ENCODE measurements at places on chromosomes 6 and 20.

DNA sequence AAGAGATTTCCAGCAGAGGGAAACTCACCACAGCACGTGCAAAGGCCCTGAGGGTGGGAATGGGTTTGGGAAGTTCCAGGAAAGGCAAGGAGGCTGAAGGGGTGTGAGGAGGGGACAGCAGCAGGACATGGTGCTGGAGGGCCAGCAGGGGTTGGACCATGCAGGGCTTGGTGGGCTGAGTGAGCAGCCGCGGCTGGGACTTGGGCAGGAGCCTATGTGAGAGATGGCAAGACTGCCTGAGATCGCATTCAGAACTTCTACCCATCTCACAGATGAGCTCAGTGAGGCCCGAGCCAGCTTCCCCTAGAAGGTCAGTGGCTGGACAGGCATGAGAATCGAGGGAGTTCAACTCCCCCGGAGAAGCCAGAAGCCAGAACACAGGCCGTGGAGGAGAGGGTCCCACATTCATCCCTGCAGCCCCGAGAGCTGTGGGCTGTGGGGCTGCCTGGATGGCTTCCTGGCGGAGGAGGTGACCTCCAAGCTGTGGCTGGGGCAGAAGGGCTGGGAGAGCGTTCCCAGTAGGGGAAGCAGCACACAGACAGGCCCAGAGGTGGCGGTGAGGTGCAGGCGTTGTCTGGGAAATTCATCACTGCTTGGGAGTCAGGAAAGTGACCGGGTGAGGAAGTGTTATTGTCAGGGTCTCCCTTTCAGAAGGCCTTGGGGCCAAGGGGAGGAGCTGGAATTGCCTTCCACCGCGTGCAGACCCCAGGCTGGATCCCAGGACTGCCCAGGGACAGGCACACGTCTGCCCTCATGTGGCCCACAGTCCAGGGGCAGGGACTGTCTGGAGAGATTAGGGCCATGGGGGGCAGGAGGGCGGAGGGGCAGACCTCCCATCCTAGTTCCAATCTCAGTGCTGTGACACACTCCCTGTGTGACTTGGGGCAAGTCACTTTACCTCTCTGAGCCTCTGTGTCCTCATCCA, 103.8 kb downstream of the CEBPB start:
- DNase-seq: no peak

DNA sequence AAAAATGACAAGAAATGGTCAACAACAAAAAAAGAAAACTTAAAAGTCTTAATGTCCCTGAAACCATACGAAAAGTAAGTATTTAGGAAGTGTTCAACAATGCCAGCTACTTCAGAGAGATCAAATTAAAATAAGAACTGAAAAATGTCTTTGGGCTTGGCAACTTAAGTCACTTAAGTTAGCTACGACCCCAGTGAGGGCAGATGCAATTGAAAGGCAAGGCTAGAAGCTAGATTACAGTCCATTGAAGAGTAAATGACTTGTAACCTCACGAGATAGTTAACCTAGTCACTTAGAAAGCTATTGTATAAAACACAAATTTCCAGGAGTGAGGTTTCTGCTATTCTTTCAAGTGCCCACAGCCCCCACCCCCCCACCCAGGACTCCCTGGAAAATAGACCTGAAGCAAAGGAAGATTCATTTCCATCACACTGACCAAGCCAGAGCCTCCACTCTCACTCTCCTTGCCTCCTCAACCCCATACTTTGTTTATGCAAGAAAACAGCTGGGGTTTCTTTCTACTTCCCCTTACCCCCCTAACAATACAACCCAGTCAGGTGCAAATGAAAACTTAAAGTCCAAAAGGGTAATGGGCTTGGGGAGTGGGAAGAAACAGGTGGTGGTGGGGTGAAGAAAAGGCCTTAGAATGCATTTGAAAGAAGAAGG, 14.6 kb downstream of the RTN4IP1 start:
- DNase-seq: no peak

GRCh38 chr6:144036064-144036834, 28.2 kb upstream of the PLAGL1 start:
- no peak for DNase-seq

DNA sequence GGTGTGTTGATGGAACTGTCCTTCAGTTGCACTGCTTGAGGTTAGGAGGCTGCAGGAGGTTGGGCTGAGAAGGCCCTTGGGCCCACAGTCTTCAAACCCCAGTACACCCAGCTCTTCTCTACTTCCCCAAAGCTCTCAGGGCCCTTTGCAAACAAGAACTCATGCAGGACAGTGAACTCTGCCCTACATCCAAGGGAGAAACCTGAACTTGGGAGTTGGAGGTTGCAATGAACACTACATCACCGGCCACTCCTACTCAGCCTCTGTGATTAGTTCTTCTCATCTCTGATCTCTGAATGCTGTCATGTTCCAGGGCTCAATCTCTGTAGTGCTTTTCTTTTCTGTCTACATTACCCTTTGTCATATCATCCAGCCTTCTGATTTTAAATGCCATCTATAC, 148.5 kb upstream of the PDE7B start:
- no peak for DNase-seq

- DNase-seq: no peak
Measured at GRCh38 chr6:84805145-84805544, 40.7 kb upstream of the TBX18 start.

GRCh38 chr6:37432916-37433656, at the start of gene CMTR1:
Gene CMTR1, plus strand, starts transcription at chr6:37433221. Its CDS starts 2,409 bp downstream, at chr6:37435630.
- DNase-seq: peak; percentile 96
